Fibroblast of skin of left quadriceps (primary cell): ENCODE measurements at places on chromosomes 16 and 17.

DNA sequence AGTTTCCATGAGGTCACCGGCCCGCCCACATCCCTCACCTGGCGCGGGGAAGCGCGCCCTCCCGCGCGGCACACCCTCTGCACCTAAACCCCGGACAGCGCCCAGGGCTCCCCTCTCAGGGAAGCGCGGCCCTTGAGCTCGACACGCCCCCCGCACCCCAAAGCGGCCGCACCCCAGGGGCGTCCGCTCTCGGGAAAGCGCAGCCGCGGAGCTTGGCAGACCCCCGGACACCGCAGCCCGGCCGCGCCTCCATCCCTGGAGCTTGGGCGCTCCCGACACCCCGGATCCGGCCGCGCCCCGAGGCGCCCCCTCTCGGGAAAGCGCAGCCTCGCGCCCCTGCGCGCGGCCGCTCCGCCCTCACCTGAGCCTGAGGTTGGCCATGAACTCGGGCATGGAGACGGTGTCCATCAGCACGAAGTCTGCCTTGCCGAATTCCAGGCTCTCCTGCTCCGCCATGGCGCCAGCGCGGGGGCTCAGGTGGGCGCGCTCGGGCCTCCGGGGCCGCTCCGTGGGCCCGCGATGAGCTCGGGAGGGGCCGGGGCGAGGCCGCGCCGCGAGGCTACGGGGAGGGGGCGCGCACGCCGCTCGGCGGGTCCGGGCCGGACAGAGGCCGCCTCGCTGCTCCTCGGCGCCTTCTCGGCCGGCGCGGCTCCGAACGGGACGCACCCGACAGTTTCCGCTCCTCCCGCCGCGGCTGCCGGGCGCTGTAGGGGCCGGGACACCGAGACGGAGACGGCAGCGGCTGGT lies at the start of gene MYO1D:
Gene MYO1D, minus strand, starts transcription at position 708 of the 747 bp plus-strand sequence. Its CDS starts 252 bp downstream, at position 456.
- no peak for DNase-seq

- no peak for DNase-seq
These were observed 28.2 kb downstream of the CRAMP1 start for GRCh38 chr16:1640261-1640941.

DNA sequence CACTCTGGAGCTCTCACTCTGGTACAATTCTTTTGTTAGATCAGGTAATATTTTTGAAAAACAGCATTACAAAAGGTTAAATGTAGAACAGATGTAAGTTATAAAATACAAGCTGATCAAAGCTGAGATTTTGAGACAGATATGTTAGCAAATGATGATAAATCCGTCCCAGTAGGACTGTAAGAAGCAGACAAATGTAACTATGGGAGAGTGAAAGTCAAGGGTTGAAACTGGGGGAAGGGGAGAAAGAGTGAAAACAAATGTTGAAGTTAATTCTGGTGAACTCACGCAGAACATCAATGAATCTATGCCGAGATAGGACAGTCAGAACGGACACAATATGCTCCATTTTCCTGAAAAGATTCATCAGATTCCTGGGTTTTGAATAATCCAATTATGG lies 298.9 kb upstream of the IRX5 start:
- DNase-seq, result no peak

GRCh38 chr17:42521666-42522262 lies 14.3 kb upstream of the NAGLU start:
- DNase-seq, result no peak

GRCh38 chr16:72859581-72859980 lies 188.3 kb downstream of the ZFHX3 start:
- DNase-seq, result no peak

- DNase-seq, result peak; percentile 7
These were observed 11.5 kb upstream of the CLEC18C start for GRCh38 chr16:70162041-70162451.

DNA sequence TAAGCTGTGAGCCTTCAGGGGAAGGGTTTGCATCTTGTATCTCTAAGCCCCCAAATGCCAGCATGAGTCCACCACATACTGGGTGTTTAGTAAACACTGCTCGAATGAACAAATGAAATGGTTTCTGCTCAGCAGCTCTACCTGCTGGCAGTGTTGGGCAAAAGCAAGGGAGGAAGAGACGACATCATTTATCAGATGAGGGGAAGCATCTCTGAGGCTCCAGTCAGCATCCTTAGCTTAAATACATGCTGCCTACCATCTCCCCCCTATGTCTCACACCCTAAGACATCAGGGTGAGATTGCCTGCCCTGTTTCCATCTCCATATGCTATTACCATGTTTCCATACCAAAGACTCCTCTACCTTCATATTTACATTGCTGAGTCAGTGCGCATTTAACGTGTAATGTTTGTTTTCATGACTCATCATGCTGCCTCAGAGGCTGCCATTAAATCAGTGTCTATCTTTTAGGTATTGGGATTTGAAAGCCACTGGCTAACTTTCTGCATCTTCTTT lies 379.8 kb downstream of the UTP18 start:
- DNase-seq, result no peak

- DNase-seq, result no peak
These were observed 13.6 kb upstream of the TNS4 start for GRCh38 chr17:40515011-40515410.

GRCh38 chr16:68427649-68428303 lies 20.5 kb downstream of the SMPD3 start:
- DNase-seq, result no peak

DNA sequence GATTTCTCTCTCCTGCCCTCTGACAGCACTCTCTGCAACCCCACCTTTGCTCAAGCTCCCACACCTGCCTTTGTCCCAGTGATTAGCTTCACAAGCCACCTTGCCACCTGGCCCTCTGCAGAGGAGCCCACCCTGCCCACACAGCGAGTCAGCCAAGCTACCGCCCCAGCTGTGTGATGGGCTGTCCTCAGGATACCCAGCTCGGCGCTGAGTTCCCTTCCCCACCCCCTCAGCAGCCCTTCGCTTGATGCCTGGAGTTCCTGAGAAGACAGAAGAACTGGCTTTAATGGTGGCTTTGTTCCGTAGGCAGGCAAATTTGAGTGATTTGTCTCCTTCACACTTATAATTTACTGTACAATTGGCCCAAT lies 266.4 kb downstream of the CBLN1 start:
- no peak for DNase-seq

DNA sequence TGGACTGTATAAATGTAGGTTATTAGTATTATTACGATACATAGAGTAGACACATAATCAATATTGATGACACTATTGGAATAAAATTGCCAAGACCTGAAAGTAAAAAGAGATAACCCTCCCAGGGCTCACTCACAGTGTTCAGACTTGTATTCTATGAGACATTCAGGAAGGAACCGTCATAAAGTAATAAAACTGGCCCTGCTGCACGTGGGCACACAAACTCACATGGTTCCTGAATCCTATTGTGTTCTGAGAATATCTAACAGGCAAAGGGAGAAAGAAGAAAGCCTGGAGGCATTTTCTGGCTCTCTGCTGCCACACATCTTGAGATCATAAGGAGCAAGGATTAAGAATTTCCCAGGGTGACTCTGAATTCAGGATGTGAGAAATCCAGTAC lies 575.9 kb downstream of the HS3ST4 start:
- no peak for DNase-seq
